Stimulated activated CD4-positive, alpha-beta T cell treated with anti-CD3 and anti-CD28 coated beads, Interleukin-1b, Interleukin-23, amount 100 ng/mL, for 4 hours (primary cell): ENCODE measurements at places on chromosomes 1 and 21.

- no peak for DNase-seq
Measured at GRCh38 chr1:37951041-37951782, 4.4 kb upstream of the INPP5B start.

- no peak for DNase-seq
Measured at GRCh38 chr1:165843304-165843703, 15.9 kb downstream of the UCK2 start.

- DNase-seq = no peak
Measured at GRCh38 chr1:20948101-20948500, 161.0 kb upstream of the HP1BP3 start.

GRCh38 chr1:31705080-31705866 lies 1.5 kb upstream of the COL16A1 start:
- peak; percentile 42 for DNase-seq

DNA sequence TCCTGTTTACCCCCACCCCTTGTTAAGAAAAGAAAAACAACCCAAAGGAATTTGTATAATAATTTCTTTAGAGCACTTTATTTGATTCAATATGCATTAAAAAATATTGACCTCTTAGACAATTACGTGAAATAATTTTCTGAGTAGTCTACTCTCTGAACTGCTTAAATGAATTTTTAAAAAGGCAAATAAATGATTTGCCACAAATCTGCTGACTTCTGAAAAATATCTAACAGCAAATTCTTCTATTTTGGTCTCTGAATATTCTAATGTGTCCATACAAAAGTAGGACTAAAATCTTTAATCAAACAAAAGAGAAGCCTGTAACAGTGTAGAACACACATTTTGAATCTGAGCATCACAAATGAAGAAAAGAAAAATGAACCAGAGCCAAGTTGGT lies 115.1 kb downstream of the TRIM33 start:
- DNase-seq = no peak

DNA sequence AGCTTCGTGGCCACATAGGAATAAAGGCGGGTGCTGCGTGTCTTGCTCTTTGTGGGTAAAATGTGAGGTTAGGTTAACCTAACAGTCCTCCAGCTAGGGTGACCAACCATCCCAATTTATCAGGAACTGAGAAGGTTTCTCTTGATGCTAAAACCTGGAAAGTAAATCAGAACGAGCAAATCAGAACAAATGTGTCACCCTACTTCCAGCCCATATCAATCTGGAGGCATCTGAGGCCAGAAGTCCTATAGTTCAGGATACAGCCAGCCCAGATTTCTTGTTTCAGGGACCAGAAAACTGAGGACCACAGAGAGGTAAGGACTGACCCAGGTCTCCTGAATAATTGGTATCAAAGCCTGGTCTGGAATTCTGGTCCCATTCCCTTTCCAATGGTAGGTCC lies 3.1 kb upstream of the IFFO2 start:
- DNase-seq = no peak

DNA sequence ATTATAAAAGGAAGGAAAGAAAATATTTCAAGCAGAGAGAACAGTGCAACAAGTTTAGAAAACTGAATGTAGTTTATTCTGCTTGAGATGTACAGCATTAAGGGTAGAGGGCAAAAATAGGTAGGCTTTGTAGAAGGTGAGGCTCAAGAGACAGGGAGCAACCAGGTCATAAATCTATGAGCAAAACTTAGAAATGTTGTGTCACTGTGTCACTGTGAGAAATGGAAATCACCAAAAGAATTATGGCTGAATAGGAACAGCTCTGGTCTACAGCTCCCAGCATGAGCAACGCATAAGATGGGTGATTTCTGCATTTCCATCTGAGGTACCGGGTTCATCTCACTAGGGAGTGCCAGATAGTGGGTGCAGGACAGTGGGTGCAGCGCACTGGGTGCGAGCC lies 53.6 kb downstream of the TNFSF4 start:
- DNase-seq = no peak

DNA sequence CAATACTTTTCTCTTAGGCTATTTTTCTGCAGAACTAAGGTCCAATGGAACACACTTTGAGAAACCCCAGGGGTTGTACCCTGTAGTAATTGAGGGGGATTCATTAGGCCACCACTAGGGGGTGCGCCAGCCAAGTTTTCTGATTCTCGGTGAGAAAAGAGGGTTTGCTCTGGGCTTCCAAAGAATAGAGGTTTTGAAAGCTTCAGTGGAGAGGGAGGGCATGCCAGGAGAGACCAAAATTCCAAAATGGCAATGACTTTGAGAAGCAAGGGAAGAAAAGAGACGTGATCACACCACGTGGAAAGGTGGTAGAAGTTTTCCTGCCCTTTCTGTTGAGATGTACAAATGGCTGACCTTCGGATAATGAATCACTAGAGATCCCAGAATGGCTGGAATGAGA lies 323.3 kb downstream of the RPS6KC1 start:
- peak; percentile 53 for DNase-seq

GRCh38 chr1:17067465-17068240 lies 13.8 kb upstream of the SDHB start:
- no peak for DNase-seq

- DNase-seq = no peak
Measured at GRCh38 chr1:16998589-16998988, 13.1 kb downstream of the ATP13A2 start.

DNA sequence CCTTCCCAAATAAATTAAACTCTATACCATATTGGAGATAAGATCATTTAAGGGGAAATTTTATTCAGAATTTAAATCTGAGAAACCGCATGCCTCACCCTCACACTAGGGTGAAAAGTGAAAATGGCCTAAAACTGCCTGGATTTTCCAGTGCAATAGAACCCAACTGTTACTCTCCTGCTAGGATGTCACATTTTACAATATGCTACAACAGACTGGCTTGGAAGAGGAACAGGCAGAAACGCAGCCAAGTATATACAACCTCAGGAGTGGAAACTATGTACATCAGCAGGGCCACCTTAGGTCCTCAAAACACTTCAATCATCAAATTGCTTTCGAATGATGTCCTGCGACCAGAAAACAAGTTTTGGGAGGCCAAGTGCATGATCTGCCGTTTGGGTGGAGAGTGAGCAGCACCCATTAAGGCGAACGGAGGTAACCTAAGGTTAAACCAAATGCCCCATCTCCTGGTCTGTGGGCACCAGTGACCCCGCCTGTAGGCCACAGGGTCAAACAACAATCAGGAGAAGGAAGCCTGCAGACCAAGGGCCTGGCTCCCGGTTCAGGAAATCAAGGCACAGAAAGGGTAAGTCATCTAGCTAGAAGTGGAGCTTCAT lies 4.9 kb downstream of the RCAN1 start:
- no peak for DNase-seq

- DNase-seq = no peak
Measured at GRCh38 chr1:214831956-214832355, 229.0 kb downstream of the CENPF start.

DNA sequence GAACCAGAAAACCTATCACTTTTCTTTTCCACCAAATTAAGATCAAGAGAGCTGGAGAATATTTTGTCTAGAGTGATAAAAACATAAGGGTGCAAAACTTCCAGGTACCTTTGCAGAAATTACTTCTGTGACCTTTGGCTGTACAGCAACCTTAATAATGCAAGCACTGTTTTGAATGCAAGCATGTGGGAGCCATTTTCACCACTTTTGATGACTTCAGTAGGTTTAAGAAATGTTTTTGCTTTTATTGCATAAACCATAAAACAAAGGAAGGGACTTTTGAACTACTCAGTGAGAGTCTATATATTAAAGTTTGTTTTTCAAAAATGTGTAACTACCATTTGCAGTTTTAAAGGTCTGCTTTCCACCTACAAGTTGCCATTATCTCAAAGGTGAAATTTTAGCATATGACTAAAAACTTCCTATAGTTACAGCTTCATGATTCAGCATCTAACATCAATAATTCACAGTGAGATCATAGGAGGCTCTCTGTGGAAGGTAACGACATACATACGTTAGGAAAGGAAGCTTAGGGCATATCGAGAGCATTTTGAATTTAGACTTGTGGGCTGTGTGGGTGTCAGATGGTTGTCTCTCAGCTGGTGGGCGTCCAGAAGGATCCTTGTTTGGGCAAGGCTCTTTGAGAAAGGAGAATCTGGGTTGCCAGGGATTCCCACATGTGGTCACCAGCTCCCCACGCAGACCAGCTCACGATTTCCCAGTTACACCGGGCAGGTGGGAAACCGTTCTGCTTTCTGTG lies 1.1 kb upstream of the GADD45A start:
- peak; percentile 37 for DNase-seq

- no peak for DNase-seq
Measured at GRCh38 chr21:38494251-38494642, 4.0 kb downstream of the ERG start.

DNA sequence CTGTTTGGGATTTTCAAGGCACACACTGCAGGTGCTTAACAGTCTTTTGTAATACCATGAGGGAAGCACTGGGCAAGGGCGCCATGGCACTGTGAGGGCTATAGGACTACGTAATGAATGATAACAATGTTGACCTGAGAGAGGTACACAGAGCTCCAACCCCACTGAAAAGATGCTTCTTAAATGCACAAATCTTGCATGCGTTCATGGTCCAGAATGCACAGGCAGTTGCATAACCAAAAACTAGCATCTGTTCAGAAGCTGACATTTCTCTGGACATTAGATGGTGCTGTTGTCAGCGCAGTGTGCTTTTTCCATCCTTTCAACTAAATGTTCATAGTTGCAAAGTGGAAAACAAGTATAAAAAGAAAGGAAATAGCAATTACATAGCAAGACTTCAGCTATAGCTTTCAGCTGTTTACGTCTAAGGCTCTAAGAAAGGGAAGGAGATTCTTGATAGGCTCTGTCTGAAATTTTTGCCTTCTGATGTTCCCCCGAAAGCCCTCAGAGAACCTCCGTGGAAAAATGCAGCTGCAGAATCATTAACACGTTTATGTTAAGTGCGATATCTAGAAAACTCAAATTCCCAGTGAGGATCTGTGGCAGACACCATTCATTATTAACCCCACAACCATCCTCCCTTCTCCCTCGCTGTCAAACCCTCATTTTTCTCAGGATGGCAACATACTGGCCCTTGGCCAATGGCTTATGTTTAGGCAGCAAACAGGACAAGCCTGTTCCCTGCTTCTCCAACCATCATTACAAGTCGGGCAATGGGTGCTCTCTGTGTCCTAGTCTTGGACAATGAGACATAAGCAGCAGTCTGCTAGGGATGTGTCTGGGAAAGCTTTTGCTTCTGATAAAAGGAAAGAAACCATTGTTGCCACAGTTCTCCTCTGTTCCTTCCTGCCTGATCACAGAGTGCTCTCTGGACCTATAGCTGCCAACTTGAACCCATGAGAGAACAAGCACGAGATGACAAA lies 8.2 kb upstream of the TARBP1 start:
- DNase-seq = no peak

GRCh38 chr1:163187849-163188248 lies 14.9 kb downstream of the RGS5 start:
- DNase-seq = no peak

GRCh38 chr1:247639381-247639981 lies 34.1 kb downstream of the OR2G3 start:
- DNase-seq = peak; percentile 30

DNA sequence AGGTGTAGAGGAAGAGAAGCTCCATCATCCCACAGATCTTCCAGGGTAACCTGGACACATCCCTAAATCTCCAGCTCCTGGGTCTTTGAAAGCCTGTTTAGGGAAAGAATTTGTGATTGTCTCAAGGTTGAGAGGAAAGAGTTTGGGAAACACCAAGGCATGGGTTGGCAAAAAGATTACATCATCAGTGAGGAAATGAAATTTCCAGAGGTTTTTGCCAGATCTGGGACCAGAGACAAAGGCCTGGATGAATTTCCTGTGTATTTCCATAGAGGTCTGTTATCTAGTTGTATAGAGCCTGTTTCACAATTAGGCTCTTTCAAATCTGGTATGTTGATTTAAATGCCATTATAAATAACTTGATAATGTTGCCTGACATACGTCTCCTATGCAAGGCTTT lies 82.3 kb downstream of the GPR89B start:
- DNase-seq = no peak

- DNase-seq = no peak
Measured at GRCh38 chr1:219430419-219430818, 182.5 kb downstream of the ZC3H11B start.

- no peak for DNase-seq
Measured at GRCh38 chr1:50605186-50605875, 182.1 kb upstream of the DMRTA2 start.

GRCh38 chr1:204410688-204411450 lies 748 bp downstream of the PPP1R15B start:
- DNase-seq = no peak

GRCh38 chr1:25079048-25079447 lies 149.0 kb upstream of the RUNX3 start:
- no peak for DNase-seq

- no peak for DNase-seq
Measured at GRCh38 chr1:14969006-14969405, 184.5 kb upstream of the TMEM51 start.

GRCh38 chr1:184164536-184164935 lies 113.0 kb downstream of the TSEN15 start:
- DNase-seq = no peak

DNA sequence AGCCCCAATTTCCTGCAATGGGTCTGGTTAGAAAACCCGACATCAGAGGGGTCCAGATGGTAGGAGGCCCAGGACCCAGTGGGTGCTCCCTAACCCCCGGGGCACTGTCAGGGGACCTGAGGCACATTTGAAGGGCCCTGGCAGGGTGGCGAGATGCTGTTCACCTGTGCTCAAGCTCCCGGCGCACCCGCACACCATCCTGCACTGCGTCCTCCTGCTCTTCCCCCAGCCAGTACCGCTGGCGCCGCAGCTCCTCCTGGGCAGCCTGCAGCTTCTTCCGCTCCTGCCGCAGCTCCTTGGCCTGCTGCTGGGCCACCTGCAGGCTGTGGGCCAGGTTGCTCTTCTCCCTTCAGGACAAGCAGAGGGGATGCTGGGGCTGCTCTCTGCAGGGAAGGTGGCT lies 36.0 kb downstream of the RNU1-1 start:
- DNase-seq = no peak

- DNase-seq = no peak
Measured at GRCh38 chr1:43308635-43309404, 8.0 kb downstream of the TIE1 start.

DNA sequence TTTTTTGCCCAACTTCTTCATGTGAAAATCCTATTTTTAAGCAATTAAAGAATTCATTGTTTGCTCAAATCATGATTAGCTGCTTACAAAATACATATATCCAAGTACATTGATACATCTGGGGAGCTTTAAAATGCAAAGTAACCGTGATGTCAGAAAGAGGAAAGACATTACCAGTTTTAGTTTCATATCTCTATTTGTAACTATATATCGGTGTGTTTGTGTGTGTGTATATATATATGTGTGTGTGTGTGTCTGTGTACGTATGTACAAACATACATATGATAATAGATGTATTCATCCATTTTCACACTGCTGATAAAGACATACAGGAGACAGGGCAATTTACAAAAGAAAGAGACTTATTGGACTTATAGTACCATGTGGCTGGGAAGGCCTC lies 310.1 kb downstream of the DPYD start:
- DNase-seq = no peak
